Fibroblast of lung (primary cell): ENCODE measurements at places on chromosomes 3 and 15. TPM values are rescaled to one million over a fixed set of nuclear protein-coding genes. Genes with fewer than 3 reads are reported as not detected.

GRCh38 chr15:68271854-68272471 is 5.6 kb upstream of the FEM1B start:
- peaks cover 29% of the 10 kb centered on the region for H3K4me1 ChIP-seq
- H3K4me3 ChIP-seq = peak overlapping the region; percentile 23
- H3K36me3 ChIP-seq = no peaks in the 10 kb centered on the region
- no peaks in the 10 kb centered on the region for H3K27me3 ChIP-seq
- peak; percentile 48 for DNase-seq

- no peaks in the 10 kb centered on the region for H3K27me3 ChIP-seq
- no peak overlapping the region for H3K27ac ChIP-seq
Measured at GRCh38 chr15:34240537-34240936, 15.7 kb downstream of the EMC4 start.

The ARL14 gene
- total RNA-seq = not detected in 2 replicates

DNA sequence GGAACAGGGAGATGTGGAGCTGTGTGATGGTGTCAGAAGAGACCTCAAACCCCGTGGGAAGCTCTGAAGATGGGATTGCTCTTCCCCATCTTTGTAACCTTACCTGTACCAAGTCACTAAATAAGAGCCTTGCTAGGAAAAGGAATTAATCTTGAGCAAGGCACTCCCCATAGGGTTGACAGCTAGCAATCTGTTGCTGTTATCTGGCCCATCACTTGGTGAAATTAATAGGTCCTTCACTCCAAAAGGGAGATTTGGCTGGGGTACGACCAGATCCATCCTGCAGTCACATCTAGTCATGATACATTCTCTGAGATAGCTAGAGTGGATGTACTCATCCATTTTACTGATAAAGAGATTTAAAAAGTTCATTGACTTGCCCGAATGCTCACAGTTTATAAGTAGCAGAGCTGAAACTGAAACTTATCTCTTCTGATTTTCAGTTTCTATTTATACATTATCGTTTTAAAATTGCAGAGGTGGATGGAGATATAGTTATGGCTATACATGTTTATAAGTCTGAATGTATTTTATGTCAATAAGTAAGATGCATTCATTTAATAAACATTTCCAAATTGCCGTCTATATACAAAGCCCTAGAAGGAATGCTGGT is 299.1 kb upstream of the MCTP2 start:
- H3K27me3 ChIP-seq = no peaks in the 10 kb centered on the region
- H3K4me3 ChIP-seq = no peak overlapping the region
- H3K4me1 ChIP-seq = no peaks in the 10 kb centered on the region
- no peaks in the 10 kb centered on the region for H3K36me3 ChIP-seq
- no peak for DNase-seq

- H3K36me3 ChIP-seq = no peaks in the 10 kb centered on the region
- H3K27ac ChIP-seq = no peak overlapping the region
- H3K4me1 ChIP-seq = peaks cover 12% of the 10 kb centered on the region
- no peak overlapping the region for H3K4me3 ChIP-seq
- H3K27me3 ChIP-seq = no peaks in the 10 kb centered on the region
Measured at GRCh38 chr15:58454950-58455401, 23.2 kb downstream of the LIPC start.

GRCh38 chr3:179734497-179735281 is 81.8 kb downstream of the USP13 start:
- peaks cover 2% of the 10 kb centered on the region for H3K36me3 ChIP-seq
- H3K27ac ChIP-seq = no peak overlapping the region
- no peak for DNase-seq
- H3K4me1 ChIP-seq = peaks cover 4% of the 10 kb centered on the region
- no peak overlapping the region for H3K4me3 ChIP-seq

- no peak overlapping the region for H3K4me3 ChIP-seq
- H3K36me3 ChIP-seq = no peaks in the 10 kb centered on the region
- no peaks in the 10 kb centered on the region for H3K4me1 ChIP-seq
- DNase-seq = peak; percentile 28
- H3K27ac ChIP-seq = no peak overlapping the region
Measured at GRCh38 chr15:100981086-100981485, 61.9 kb downstream of the LRRK1 start.

DNA sequence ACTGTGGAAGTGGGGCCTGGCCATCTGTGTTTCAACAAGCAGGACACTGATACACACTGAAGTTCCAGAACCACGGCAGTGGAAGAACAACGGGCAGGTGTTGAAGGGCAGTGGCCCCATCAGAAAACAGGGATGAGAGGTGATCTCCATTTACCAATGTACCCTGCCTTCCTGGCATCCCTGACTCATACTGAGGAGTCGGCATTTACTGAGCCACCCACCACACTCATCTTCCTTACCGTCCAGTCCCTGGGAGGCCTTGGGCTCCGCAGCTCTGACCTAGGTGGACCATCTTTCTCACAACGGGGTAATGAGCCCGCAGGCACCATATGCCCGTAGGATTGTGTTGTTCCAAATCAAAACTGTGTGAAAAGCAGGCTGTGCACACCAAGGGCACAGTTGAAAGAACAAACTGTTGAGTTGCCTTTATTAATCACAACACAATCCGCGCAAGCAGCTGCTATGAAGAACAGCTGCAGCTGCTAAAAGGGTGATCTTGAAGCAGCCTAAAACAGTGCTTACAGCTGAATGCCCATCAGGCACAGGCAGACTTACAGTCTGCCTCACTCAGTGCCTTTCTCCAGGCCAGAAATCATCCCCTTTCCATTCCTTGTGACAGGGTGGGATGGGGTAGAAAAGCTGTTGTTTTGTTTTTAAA is 12.9 kb downstream of the MB21D2 start:
- peaks cover 13% of the 10 kb centered on the region for H3K4me1 ChIP-seq
- no peak overlapping the region for H3K4me3 ChIP-seq
- H3K27me3 ChIP-seq = no peaks in the 10 kb centered on the region
- no peaks in the 10 kb centered on the region for H3K36me3 ChIP-seq
- DNase-seq = no peak
